ENCODE measurements at places on chromosomes 4 and X.

DNA sequence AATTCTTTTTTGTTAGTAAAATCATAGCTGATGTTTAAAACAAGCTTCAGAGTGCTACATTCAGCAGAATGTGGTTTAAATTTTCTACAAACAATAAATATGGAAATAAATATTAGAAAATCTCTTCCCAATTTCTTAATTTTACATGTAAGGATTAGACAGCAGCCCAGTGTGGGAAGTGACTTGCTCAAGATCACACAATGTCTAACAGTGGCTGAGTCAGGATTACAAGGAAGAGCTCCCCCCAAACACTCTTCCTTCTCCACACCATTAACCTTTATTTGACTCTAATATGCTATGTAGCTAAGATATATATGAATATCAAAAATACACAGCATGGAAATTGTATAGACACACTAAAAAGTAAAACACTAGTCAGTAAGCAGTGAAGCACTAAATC lies 59.5 kb downstream of the SLC10A7 start:
- no peak for DNase-seq

DNA sequence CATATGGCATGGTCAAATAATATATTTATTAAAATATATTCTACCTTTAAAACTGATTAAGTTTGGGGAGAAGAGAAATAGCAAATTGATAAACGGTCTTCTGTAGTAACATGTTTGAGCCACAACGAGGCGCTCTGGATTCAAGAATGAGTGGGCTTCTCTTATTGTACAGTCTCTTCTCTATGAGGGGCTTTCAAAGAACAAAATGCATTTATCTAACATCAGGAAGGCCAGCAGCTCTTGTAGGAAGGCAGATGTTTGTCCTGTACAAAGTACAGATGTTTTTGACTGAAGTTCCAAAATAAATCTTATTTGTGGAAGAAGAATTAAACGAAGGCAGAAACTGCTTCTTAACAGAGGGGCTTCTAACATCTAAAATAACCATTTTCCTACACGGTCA lies 153.6 kb downstream of the RASL11B start:
- peak; percentile 20 for DNase-seq

GRCh38 chr4:82401600-82401999 lies 27.8 kb upstream of the HNRNPD start:
- no peak for DNase-seq

DNA sequence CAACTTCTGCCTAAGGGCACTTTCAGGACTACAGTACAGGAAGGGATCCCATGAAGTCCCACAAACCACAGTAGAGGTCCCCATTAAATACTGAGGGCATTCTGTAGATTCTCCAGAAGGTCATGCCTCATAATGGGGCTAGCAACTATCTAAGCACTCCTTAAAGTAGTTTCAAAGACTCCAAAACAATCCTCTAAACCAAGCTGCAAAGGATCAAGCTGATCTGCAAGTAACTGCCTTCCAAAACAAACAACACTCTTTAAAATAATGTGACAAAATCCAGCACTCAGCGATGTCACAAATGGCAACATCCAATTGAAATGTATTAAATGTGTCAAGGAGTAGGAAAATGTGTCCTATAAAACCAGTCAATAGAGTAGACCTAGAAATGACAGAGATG lies 118.7 kb downstream of the FRYL start:
- no peak for DNase-seq
